ENCODE measurements at places on chromosomes 11 and 22. TPM values are rescaled to one million over a fixed set of nuclear protein-coding genes. Genes with fewer than 3 reads are reported as not detected.

Gene GRM5
- 0.26 TPM for total RNA-seq

Gene OR4C13
- total RNA-seq = not detected

Gene DBX1
- total RNA-seq = not detected

Gene ALG8
- total RNA-seq = 60.4 TPM

- peak; percentile 70 for DNase-seq
- H3K27me3 ChIP-seq = peaks cover 15% of the 10 kb centered on the region
- H3K4me1 ChIP-seq = peaks cover 12% of the 10 kb centered on the region
- H3K36me3 ChIP-seq = no peaks in the 10 kb centered on the region
- no peak overlapping the region for H3K27ac ChIP-seq
Measured at GRCh38 chr11:116379185-116379828, 393.5 kb downstream of the BUD13 start.

- H3K27ac ChIP-seq = no peak overlapping the region
- no peaks in the 10 kb centered on the region for H3K27me3 ChIP-seq
- H3K36me3 ChIP-seq = peaks cover 2% of the 10 kb centered on the region
- H3K4me1 ChIP-seq = peaks cover 14% of the 10 kb centered on the region
- no peak for DNase-seq
- no peak overlapping the region for H3K4me3 ChIP-seq
Measured at GRCh38 chr22:45485261-45485660, 17.4 kb upstream of the FBLN1 start.

GRCh38 chr22:49726022-49726681 lies 101.5 kb downstream of the BRD1 start:
- no peak overlapping the region for H3K27ac ChIP-seq
- DNase-seq = no peak
- H3K27me3 ChIP-seq = peaks cover 68% of the 10 kb centered on the region
- H3K4me3 ChIP-seq = no peak overlapping the region
- no peaks in the 10 kb centered on the region for H3K36me3 ChIP-seq

- H3K4me1 ChIP-seq = peaks cover 32% of the 10 kb centered on the region
- H3K27me3 ChIP-seq = no peaks in the 10 kb centered on the region
- no peak overlapping the region for H3K4me3 ChIP-seq
- no peaks in the 10 kb centered on the region for H3K36me3 ChIP-seq
- H3K27ac ChIP-seq = peak overlapping the region; percentile 16
Measured at GRCh38 chr11:63534895-63535461, 1.6 kb upstream of the PLAAT4 start.

Measured in progenitor cell of endocrine pancreas (in vitro differentiated cells).